Activated T-cell treated with anti-CD3 and anti-CD28 coated beads for 24 hours (primary cell): ENCODE measurements at places on chromosomes 5 and 9.
A peak's percentile ranks its signal among the peaks of the same experiment; 100 is the strongest.

DNA sequence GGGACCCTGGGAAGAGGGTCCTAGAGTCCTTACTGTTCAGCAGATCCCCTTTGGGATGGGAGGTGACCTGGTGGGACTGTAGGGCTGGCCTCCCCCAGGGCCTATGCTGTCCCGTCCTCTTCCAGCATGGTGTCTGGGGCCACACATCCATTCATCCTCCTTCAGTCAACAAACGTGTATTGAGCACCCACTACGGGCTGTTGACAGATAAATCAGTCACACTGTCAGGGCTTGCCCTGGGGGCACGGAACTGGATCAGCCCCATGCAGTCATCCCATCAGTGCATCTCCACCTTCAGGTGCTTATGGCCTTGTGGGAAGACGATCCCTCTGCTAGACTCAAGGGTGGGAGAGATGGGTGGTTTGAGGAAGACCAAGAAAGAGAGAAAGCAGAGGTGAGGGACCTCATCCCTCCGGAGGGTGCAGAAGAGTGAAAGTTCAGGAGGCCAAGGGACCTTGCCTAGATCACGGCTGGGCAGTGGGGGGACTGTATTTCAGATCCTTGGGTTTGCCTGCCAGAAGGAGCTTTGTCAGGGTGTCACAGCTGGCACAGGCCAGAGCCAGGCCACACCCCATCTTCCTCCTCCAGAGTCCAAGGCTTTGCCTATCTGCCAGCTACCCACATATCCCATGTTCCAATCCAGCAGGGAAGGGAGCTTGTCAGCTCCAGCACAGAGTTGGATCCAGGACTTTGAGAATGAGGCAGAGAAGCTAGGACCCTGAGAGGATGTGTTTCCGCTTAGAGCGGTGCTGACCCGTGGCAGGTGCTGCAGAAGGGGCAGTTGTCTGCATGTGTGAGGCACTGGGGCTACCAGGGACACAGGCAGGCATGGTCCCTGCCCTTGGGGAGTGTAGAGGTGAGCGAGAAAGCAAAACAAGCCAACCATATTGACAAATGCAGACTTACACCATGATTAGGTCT, 30.5 kb downstream of the COL27A1 start:
- no peak for DNase-seq

DNA sequence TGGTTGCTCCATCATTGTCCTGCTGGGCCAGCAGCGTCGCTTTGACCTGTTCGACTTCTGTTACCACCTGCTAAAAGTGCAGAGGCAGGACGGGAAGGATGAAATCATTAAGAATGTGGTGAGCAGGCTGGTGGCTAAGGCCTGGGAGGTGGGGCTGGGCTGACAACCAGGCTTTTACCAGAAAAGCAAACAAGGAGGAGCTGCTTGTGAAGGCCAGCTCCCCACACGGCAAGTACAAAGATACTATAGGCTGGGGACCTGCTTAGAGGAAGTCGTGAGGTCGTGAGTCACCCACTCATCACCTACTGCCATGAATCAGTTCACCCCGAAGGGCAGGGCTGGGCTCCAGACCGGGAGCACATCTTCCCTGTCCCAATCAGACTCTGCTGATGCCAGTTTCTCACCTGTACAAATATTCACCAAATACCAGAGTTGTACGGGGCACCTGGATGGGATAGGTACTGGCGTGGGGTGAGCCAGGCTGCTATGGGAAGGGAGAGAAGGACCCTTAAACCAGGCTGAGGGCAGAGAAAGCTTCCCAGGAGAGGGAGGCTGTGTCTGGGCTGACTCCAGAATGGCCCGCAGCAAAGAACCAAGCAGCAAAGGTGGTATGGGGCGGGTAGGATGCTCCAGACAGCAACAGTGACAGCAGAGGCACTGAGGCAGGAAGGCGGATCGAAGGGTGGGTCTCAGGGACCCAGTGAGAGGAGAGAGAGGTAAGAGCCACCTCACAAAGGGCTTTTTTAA, 69.3 kb upstream of the NIPAL4 start:
- peak; percentile 48 for DNase-seq

DNA sequence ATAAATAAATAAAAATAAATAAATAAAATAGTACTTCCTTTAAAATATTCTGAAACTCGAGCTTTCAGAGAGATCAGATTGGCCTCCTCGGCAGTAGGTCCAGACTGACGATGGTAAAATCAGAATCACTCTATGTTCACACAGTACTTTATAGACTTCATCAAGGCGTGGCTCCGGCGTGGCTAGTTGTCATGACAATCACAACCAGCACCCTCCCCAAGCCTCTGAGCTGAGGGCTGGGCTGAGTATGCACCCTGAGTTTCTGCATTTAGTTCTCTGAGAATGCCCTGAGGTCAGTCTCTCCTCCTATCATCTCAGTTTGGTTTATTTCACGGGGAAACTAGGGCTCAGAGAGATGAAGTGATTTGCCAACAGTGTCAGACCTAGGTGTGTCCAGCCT, 43.3 kb upstream of the BARHL1 start:
- no peak for DNase-seq

DNA sequence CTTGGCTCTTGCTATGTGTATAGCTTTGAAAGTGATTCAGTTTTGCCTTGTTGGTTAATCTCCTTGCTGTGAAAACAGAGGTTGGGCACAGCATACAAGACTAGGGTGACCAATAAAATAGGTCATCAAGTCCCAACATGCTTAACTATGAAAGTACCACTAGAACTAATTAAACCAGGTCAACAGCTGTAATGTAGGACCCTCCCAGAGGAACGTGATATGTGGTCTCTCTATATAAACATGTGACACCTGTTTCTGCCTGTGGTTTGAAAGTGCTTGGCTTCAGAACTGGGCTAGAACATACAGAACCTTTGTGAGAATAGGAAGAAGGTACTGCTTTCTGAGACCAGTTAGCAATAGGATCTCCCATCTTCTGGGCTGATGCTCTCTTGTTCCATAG, 297.1 kb downstream of the FBXL7 start:
- DNase-seq: no peak

DNA sequence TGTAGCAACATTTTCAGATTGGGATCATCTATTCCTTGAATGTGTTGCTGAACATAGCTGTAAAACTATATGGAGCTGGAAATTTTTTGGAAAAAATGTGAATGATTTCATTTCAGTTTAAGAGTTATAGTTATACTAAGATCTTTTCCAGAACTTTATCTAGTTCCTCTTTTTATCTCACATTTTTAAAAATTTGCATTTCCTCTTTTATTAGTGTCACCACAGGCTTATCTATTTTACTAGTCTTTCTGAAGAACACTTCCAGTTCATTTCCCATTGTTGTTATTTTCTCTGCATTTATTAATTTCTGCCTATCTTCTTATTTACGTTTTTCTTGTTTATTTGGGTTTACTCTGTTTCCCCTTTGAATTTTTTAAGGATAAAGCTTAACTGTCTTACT, 46.0 kb upstream of the FSTL4 start:
- no peak for DNase-seq

GRCh38 chr5:9350301-9350797, 195.5 kb downstream of the SEMA5A start:
- no peak for DNase-seq

DNA sequence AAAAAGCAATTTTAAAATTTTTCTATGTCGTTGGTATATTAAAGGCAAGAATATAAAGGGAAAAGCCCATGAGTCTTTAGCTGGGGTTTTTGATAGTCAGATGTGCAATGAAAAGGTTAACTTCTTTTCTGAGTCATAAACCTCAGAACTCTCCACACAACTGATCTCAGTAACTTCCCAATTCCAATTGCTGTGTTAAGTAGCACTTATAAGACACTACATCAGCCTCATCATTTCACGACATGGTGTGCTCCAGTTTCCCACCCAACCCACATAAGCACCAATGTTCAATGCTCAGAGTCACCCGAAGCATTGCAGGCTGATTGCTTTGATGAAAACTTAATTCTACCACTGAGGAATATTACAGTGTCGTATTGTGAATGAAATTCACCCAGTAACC, 155.8 kb downstream of the TSSK1B start:
- no peak for DNase-seq

DNA sequence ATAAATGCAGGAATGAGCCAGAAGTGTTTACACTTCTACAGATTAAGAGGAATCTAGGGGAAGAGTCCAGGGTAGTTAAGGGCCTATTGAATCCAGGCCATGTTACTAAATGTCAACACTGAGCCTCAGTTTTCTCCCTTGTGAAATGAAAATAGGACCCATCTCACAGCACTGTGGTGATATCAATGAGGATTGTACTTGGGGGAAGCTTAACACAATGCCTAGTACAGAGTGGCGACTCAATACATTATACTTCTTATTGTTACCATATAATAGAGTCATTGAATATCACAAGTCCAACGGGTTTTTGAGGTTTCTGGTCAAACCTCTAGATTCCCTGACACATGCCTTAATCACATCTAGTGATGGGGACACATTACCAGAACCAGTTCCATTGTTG, 4.6 kb downstream of the TRUB2 start:
- no peak for DNase-seq
